Activated T-cell treated with anti-CD3 and anti-CD28 coated beads for 1 hour (primary cell): ENCODE measurements at places on chromosomes 7 and 10.

DNA sequence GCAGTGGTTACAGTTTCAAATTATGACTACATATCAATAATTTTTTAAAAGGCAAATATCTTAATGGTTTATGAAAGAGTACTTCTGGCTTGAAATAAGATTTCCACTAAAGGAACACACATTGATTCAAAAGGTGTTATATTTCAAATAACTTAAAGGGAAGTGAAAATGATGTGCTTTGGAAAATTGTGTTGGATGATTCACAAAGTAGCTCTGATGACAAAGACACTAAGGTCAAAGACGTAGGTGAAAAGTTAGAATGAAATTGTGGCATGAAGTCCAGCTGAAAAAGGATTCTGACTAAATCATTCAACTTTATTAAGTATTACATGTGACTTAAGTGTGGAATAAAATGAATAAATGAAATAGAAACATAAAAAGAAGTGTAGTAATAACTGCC is 20.8 kb upstream of the OR2A5 start:
- DNase-seq = no peak

GRCh38 chr7:132482866-132483265 is 93.4 kb downstream of the PLXNA4 start:
- no peak for DNase-seq

GRCh38 chr10:103562383-103562782 is 68.9 kb downstream of the NEURL1 start:
- DNase-seq = no peak

DNA sequence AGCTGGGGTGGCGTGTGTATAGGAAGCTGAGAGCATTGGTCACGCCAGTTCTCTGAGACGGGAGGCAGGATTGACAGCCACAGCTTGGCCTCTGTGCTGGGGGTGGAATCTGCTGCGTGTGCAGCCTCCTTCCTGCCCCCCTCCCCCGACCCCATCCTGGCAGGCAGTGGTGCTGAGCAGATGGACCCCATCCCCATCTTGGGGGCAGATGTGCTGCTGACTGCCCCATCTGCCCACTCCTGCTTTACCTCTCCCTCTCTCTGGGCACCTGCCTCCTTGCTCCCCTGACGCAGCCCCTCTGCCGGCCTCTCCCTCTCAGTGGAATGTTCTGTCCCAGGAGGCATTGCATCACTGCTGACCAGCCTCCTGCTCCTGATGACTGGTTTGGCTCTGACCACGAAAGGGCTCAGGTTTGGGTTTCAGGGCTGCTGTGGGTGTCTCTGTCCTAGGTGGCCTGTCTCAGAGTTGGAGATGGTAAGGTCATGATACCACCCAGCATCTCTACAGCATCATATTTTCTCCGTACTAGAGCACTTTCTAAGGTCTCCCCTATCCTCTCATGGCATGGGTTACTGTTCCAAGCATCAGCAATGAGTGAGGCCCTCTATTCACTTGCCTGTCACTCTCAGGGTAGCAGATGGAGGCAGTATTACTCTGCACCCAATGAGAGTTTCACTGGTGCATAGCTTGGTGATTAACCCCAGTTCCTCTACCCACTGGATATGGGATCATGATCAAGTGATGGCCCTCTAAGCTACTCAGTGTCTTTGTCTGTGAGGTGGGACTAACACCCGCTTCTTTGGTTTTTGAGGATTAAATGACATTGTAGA is 81.9 kb downstream of the RBM20 start:
- DNase-seq = no peak

GRCh38 chr7:99631295-99632109 is 14.8 kb downstream of the ZSCAN25 start:
- DNase-seq = no peak

DNA sequence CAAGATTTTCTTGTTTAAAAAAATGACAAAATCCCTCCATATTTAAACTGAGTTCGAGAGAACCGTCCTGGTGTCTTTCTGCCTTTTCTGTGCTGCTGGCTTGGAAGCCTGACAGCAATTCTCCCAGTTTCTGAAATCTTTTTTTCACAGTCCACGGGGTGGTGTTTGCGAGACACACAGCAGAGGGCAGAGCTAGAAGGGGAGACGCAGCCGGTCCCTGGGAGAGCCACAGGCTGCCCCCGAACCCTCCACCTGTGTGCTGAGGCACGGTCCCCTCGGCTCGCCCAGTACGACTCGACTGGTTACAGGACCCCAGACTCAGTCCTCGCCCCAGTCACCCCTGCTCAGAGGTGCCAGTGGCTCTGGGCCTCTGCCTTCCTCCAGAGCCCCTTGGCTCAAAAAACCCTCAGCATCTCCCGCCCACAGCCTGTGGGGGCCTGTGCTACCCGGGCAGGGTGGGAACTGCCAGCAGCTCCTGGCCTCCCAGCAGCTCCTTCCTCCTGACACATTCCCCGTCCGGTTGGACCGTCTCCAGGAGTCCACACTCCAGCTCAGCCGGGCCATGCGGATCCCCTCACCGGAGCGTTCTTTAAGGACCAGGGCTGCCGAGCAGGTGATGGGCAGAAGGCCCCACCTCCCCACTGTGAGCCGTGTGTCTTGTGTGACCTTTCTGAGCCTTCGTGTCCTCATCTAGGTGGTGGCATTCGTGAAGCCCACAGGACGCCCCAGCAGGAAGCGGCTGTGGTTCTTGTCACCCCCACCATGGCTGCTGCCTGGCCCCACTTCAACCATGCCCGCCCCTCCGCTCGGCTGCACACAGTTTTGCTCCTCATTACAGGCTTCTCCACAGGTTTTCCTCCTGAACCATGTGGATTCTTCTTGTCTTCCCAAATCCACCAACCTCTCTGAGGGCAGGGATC is 52.3 kb upstream of the EN2 start:
- no peak for DNase-seq

DNA sequence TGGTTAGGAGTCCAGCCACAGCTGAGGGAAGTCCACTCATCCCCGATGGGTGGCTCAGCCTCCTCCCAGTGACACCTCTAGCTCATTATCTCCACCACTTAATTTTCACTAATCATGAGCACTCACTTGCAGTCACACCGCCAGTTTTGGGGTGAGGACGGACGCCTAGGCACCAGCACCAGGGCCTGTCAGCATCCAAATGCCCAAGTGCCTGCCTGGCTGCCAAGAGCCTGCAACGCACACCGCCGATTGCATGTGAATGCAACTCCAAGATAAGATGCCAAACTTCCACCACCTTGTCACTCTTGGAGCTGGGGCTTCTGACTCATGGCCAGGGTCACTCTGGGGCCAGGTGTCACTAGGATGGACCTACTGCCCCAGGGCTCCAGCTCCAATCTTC is 24.4 kb upstream of the SMARCD3 start:
- no peak for DNase-seq
